NCI-H526 (cell line): ENCODE measurements at places on chromosomes 13 and 19.

DNA sequence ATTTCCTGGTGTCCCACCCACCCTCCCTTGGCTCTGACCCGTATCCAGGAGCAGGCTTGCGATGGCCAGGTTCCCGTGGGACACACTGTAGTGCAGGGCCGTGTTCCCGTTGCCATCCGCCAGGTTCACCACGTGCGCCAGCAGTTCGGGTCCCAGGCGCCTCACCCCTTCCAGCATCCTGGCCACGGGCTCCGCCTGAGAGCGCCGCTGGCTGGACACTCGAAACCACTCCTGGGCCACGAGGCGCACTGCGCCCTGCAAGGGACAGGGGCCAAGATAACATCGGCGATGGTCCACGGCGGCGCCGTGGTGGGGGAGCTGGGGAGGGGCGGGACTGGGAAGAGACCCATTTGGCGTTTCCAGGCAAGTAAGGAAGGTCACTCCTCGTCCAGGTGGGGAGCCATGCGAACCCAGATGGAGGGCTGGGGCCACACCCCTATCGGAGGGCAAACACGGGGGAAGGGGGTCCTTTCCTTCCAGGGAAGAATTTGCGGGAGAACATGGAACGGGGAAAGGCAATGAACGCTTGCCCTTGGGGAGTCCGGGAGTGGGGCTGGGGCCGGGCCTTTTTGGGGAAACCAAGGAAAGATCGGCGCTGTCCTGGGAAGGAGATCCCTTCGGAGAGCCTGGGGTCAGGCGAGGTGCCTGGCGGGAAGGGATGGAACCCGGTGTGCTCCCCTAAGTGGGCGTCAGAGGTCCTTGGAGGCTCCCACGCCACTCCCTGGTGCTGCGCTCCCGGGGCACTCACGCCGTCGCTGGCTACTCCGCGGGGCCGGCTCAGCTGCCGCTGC lies 9.9 kb downstream of the KANK3 start:
- peak; percentile 21 for DNase-seq

- DNase-seq: no peak
These were observed 93.4 kb downstream of the FLT1 start for GRCh38 chr13:28401303-28402056.

DNA sequence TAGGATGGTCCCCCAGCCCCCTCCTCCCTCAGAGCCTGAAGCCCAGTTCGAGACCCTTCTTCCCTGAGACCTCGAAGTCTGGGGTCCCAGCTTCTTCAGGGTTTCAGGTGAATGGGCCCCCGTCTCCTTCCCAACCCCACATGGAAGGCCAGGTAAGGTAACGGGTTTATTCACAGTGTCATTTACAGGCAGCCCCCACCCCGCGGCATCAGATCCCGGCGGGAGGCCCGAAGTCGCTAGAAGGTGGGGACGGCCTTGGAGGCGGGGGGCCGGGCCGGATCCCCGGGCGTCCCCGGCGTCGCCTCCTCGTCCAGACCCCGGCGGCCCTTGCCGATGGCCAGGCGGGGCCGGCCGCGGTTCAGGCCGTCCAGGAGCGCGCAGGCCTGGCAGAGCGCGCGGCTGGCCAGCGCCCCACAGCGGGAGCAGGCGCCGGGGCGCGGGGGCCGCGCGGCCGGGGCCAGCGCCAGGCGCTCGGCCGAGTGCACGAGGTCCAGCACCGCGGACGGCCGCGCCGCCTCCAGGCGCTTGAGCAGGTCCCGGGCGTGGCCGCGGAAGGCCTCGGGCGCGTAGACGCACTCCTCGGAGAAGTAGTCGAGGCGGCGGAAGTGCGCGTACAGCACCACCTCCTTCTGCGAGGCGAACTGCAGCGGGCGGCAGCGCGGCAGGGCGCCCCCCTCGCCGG lies 9.7 kb downstream of the CTU1 start:
- no peak for DNase-seq

GRCh38 chr13:40527914-40528313 lies 138.5 kb downstream of the FOXO1 start:
- no peak for DNase-seq

GRCh38 chr13:97120346-97120745 lies 101.8 kb upstream of the MBNL2 start:
- no peak for DNase-seq

GRCh38 chr13:93290503-93290902 lies 63.9 kb downstream of the GPC6 start:
- DNase-seq: no peak

GRCh38 chr13:28012383-28012782 lies 23.9 kb upstream of the URAD start:
- DNase-seq: no peak

- DNase-seq: no peak
These were observed 23.8 kb downstream of the LRCH1 start for GRCh38 chr13:46576762-46577161.

DNA sequence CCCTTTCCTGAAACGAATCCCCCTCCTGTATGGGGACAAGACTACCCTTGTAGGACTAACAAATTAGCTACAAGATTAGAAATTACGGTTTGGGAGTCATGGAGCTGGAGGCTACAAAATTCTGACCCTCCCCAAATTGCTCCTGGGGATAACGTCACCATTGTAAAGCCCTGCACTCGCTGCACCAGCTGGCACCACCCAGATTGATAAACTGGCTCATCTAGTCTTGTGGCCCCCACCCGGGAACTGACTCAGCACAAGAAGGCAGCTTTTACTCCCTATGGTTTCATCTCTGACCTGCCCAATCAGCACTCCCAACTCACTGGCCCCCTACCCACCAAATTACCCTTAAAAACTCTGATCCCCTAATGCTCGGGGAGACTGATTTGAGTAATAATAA lies 150.6 kb upstream of the TSC22D1 start:
- DNase-seq: no peak

DNA sequence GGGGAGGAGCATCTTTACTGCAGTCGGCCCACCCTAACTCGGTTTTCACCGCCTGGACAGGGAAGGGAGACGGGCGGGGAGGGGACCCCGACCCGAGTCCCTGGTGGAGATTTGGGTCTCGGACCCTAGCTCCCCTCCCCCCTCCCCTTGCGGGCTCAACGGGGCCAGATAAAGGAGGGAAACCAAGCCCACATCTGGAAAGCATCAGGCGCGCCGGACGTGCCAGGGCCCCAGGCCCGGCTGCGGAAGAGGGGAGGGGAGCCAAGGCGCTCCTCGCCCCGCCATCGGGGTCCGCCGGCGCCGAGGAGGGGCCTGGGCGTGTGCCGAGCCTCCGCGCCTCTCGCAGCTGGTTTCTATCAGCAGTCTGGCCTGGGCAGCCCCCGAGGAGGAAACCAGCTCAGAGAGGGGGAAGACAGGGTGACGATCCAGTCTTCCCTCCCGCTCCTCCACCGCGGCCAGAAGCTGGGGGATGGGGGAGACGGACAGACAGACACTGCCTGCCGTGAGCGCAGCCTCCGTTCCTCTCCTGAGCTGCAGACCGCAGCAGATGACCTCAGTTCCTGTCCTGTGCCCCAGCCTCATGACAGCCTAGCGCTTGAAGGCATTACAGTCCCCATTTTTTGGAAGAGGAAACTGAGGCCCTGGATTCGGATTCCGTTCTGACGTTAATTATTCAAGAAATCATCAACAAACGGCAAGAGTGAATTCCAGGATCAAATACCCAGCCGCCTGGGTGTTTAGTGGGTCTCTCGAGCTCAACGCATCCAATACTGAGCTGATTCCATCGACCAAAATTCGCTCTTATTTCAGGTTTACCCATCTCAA lies 3.6 kb upstream of the GNG8 start:
- no peak for DNase-seq

DNA sequence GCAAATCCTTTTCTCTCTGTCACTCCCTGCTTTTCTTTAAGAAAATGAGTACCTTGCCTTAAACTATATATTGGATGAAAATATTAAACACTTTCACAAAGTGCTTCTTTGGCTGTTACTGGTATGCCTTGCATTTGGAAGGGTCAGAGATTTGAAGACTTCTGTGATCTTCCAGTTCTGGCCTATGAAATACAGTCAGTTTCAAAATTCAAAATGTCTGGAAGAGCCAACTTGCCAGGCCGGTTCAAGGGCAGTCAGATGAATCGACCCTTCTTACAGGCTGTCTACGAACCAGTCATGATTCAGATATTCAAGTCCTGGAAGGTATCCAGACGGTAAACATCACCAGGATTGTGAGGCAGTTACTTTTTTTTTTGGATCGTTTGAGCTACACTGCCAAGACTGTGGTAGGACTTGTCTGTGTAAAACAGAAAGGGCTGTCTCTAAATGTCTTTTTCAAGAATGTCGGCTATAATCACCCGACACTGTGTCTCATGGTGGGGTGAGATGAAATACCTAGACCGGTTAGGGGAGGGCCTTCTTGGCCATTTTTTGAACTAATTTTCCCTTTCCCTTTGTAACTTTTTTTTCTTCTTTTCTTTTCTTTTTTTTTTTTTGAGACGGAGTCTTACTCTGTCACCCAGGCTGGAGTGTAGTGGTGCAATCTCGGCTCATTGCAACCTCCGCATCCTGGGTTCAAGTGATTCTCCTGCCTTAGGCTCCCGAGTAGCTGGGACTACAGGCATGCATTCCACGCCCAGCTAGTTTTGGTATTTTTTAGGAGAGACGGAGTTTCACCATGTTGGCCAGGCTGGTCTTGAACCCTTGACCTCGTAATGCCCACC lies 11.2 kb downstream of the ACTN4 start:
- DNase-seq: no peak

DNA sequence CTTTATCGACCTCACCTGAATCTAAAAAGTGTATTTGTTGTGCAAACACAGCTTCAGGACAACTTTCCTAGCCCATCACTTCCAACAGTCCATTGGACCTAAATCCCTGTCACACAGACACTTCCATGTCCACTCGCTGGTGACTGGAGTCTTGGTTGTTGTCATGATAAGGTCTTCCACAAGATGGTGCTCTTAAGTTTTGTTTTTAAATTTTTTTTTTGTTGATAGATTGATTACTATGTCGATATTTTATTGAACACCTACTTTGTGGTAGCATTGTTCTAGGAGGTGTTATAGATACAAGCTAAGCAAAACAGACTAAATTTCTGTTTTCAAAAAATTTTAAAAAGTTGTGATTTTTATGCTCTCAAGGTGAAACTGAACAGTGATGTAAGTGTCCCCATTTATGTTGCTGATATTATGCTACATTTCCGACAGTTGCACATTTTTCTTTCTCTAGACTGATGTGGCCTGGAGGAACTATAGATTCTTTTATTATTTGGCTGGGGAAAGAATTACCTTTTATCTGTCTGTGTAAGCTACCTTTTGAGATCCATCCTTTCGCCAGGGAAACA lies 8.1 kb upstream of the ERICH6B start:
- DNase-seq: peak; percentile 53

GRCh38 chr19:995051-995827 lies 5.0 kb upstream of the GRIN3B start:
- no peak for DNase-seq

DNA sequence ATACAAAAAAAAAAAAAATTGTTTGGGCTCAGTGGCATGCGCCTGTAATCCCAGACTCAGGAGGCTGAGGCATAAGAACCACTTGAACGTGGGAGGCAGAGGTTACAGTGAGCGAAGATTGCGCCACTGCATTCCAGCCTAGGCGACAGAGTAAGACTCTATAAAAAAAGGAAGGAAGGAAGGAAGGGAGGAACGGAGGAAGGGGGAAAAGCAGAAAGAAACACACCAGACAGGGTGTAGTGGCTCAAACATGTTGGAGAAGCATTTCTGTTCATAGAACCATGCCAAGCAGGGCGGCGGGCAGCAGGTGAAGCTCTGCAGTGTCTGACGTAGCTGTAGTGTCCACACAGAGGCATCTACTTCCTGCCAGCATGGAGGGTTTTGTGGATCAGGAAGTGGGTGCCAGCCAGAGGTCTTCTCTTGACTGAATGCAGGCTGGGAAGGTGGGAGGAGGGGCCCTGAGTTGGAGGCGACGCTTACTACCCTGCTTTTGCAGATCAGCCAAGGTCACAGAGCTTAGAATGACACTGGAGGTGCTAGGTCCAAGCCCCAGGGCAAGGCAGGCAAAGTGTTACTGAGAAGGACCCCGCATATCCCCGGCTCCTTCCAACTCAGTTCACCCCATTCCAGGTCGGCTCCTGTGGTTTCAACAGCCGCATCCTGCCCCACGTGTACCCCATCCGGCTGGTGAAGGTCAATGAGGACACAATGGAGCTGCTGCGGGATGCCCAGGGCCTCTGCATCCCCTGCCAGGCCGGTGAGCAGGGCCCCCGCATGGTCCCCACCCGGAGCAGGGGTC lies 11.6 kb upstream of the PGLS start:
- no peak for DNase-seq

- DNase-seq: no peak
These were observed 8.9 kb downstream of the IGFL3 start for GRCh38 chr19:46115396-46116106.

DNA sequence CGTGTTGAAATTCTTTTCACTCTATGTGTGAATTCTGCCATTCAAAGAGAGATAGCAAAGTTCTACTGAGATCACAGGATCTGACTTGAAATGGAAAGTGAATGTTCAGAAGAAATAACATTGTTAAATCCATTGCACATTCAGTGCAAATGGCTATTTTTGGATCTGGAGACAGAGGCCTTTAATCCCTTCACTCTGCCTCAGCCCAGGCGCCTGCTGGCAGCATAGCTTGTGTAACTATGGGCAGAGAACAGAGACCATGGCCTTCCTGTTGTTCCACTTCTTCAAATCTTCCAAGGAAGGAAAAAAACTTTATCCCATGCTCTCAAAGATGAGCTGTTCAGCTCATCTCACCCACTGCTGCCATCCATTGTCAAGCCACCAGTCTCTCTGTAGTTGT lies 265.4 kb downstream of the LMO7 start:
- no peak for DNase-seq

DNA sequence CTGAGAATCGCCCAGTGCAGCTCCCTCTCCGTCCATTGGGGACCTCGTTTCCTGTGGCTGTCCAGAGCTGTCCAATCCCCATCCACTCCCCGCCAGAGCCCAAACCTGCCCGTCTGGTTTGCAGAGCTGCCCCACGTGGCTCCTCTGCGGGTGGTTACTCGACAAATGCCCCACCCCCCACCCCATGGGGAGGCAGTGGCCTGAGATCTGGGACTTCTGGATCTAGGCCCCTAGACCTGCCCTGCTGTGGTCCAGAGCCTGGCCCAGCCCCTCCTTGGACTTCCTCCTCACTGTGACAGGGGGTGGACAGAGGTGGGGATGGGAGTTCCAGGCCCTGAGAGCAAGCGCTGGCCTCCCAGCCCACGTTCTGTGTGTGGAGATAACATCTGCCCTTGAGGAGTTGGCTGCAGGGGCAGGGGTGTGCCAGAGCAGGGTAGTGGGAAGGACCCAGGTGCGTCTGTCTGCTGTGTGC lies 29.1 kb downstream of the PAK4 start:
- DNase-seq: peak; percentile 82

GRCh38 chr19:1725100-1726064 lies 27.9 kb upstream of the ONECUT3 start:
- no peak for DNase-seq

GRCh38 chr13:104436555-104436954 lies 1370.3 kb upstream of the SLC10A2 start:
- DNase-seq: no peak

- no peak for DNase-seq
These were observed 24.8 kb downstream of the C2CD4C start for GRCh38 chr19:383922-384798.
